ENCODE measurements at places on chromosomes 12 and 14.

DNA sequence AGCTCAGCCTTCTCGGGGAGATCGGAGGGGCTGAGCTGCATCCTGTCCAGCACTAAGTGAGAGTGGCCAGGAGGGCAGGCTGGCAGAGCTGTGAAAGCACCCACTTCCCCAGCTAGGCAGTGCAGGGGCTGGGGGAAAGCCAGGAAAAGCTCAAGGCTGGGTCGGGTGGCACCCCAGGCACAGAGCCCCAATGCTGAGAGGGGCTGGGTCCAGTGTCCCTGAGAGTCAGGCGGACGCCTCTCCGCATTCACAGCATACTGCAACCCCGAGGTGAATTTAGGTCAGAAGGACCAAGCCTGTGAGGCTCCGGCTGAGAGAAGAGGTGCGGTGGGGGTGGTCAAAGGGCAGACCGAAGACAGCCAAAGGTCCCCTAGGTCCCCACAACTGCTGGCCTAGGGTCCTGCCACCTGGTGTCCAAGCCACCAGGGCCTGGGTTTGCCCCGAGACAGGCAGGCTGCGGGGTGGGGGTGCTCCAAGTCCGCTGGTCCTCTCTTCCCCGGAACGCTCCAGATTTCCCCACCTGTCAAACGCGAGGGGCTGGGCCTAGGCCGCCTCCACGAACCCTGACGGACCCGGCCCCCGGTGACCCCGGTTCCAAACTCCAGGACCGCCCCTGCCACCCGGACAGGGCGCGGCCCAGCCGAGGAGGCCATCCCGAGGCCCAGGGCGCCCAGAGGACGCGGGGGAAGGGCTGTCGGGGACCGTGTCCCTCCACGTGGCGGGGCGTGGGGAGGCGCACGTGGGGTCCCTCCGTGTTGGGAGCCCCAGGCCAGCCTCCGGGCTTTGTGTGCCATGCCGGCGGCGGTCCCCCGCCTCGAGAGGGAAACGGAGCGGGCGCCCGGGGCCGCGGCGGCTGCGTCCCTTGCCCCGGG is 527 bp downstream of the CAMKK2 start:
- no peak for DNase-seq

DNA sequence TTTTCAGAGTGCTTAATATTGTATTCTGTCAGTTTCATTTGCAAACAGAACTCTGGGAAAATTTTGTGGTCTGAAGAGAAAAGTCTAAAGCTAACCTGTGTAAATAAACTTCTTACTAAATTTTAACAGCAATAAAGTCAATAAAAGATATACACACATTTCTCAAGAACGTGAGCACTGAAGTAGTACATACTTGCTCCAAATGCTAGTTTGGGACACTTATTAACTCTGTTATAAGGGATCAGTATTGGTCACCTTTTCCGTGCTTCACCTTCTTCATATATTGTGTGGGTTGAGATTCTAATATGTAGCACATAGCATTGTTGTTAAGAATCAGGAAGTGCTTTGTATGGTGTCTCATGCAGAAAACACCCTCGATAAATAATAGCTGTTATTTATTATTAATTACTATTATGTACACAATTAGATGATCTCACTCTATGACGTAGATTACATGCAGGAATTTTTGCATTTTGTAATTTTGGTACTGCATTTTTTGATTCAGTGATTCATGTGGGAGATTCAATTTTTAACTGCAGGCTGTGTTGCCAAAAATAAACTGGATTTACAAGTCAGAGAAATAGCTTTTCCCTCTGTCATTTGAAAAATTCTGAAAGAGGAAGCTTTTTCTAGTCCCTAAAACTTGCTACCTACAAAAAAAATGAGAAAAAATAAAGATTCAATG is 300.9 kb downstream of the ACSS3 start:
- DNase-seq = no peak

GRCh38 chr12:29239336-29239735 is 90.3 kb downstream of the FAR2 start:
- no peak for DNase-seq

DNA sequence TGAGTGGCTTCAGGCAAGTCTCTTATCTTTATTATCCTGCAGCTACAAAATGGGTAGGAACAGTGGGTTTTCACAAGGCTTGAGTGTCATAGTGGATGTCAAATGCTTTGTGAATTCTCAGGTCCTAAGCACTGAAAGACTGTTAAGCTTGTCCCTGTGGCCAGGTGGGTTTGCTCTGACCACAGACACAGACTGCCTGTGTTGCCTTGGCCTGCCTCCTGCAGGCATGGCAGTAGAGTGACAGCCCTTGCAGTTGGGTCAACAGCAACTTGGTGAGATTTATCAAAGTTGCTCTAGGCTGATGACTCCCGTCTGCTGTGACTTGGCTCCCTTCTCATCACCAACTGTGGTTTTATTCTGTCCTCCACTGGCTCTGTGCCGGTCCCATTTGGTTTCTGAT is 520.0 kb upstream of the CCDC196 start:
- no peak for DNase-seq

GRCh38 chr12:56477521-56478225 is 9.3 kb downstream of the SPRYD4 start:
- DNase-seq = no peak

GRCh38 chr12:110344657-110345056 is 58.9 kb downstream of the ANAPC7 start:
- DNase-seq = no peak

GRCh38 chr12:105428793-105429395 is 98.4 kb downstream of the C12orf75 start:
- no peak for DNase-seq

- no peak for DNase-seq
Measured at GRCh38 chr14:68794851-68795596, 2.2 kb upstream of the ZFP36L1 start.

DNA sequence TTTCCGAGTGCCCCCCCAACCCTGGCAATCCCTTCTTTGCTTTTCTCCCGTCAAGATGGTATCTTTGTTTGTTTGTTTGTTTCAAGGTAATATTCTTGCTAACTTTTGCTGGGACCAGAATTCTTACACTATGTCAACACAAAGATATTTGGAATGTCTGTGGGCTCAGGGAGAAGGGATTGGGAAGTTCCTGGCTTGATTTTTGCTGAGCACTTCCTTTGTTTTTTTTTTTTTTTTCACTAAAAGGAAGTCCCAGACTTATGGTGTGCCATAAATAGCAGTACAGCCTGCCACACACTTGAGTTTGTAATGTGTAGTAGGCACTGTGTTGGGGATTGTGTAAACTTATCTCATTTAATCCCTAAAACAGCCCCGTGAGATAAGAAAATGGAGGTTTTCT is 11.2 kb upstream of the RNU6-7 start:
- DNase-seq = no peak

DNA sequence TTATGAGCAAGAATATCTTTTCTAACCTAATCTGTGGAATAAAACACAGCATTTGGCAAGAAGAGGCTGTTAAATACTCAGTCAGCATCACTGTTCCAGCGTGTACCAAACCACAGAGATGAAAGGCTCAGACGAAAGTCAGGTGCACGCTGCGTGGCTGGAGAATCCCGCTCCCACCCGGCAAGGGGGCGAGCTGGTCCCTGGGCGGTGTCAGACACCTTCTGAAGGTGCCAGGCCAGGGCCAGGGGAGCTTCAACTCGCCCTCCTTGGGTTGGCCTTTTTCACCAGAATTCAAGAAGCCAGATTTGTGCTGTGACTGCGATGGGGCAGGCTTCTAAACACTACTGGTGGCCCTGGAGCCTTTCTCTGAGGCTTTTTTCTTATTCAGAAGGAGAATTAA is 73.1 kb downstream of the WDR20 start:
- DNase-seq = no peak

DNA sequence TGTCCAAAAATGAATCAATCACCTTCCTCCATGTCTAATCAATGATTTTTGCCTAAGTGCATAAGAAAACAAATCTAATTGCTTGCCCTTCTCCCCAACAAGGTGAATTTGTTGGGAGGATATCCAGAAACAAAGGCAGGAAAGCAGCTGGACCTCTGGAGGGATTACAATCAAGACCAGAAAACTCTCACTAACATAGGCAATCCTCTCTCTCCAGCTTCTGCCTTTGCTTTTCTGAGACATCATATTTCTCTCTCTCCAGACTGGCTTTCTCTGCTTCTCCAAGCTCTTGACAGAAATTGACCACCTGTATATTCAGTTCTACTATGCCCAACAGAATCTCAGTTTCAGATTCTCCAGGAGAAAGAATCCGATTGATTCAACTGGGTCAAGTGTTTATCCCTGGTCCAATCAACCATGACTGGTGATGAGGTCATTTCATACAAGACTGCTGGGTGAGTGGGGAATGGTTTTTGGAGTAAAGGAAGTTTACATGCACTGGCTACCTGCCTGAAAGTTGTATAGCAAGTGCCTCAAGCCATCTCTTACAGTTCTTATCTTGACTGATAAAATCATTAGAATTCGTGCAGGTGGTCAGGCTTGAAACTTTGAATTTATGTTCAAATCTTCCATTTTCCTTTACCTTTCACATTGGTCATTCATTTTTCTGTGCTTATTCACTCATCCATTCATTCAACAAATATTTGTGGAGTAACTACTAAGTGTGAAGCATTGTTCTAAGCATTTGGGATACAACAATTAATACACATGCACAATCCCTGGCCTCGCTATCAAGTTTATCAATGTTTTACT is 22.2 kb upstream of the CFAP54 start:
- DNase-seq = no peak

- no peak for DNase-seq
Measured at GRCh38 chr14:105084741-105085571, 19.7 kb upstream of the GPR132 start.

DNA sequence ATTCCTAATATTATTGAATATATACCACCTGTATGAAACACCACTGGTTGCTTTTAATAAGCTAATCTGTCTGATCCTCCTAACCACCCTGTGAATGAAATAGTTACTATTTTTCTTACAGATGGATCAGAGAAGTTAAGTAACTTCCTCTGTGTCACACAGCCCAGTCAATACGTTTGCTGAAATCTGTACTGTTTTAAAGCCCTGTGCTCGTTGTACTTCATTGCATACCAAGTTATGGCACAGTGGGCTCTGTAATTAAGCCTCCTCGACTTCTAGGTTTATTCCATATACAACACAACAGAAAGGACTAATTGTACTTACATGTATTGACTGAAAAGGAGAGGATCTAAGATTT is 137.9 kb downstream of the TPH2 start:
- DNase-seq = no peak

DNA sequence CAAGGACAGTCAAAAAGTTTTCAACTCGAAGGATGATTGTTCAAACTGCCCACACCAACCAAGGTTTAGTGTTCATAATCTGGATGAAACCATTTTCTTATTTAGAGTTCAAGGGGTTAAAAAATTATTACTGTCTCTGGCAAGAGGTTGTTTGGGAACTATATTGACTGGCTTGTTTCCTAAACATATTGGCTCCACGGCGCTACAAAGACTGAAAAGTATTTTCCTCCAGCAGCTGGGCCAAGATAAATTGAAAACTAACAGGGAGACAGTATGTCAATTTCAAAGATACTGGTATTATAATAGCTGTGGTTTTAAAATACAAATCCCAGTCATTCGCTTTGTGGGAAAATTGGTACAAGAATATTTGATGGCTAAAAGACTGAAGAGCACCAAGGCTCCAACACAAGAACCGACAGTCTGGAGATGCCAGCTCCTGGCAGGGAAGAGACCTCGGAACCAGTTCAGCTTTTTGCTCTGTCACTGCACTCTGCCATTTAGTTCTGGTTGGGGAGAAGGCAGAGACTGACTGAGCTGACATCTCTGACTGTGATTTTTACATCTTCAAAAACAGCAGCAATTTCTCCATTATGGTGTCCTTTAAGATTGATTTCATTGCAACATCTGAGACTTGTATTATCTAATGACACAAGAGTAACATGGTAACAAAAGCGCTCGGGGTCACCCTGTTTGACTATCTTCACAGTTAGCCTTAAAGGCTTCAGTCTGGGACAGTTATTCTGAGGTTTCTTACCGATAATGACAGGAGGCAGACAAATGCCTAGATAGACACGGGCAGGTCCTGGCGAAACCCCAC is 62.0 kb downstream of the ST8SIA1 start:
- DNase-seq = no peak

DNA sequence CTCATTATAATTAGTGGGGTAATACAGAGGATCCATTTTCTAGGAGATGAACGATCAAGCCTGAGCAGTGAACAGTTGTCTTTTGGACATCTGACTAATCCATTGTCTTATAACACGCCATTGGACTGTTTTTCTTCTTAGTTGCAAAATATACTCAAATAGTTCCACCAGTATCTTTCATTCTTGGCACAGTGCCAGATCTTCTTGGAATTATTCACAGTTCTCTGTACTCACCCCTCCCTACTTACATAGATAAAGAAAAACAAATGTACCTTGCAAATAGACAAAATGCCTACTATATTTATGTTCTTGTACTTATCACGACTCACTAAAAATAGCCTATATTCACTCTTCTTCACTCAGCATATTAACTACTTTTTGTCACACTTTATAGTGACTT is 3.8 kb downstream of the CBLN3 start:
- DNase-seq = no peak

DNA sequence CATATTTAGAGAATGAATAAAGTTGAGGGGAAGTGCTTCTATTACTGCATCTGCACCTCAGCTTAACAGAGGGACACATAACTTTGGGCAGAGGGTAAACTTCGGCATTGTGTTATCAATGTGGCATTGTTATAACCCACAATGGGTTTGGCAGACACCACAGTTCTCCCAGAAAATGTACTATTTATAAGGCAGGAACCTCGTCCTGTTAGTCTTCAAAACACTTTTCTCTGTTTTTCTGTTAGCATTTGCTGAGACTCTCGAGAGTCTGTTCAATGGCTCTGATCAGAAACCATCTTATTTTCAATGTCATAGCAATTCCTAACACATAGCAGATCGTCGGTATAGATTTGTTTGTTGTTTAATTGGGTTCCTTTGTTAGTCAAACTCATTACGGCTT is 13.9 kb downstream of the PPP1R36 start:
- no peak for DNase-seq

DNA sequence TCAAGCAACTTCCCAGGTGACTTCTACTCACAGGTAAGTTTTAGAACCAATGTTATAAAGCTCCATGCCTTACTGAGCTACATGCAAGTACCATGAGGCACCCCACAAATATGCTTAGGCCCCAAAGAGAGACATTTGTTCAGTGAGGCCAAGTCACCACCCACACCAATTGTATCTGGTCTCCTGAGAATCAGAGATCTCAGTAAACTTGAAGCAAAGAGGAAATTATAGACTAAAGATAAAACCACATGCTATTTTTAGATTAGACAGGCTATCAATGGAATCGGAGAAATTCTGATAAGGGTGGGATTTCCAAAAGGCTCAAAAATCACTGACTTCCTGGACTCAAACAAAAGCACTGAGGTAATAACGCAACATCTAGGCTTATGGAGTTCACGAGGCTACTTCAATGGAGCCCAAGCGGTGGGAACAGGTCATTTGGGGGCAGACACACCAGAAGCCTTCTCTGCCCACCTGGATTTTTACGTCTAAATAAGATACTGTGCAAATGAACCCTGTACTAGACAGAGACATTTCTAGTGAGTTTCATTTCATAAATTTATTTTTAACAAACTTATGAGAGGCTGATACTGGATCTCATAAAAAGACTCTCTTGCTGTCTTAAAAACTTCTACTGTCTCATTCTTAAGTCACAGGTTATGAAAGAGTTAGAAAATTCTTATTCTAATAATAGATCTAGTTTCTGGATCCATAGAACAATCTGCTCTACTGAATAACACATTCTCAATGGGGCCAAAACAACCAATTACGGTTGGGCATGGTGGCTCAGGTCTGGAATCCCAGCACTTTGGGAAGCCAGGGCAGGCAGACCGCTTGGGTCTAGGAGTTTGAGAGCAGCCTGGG is 7.7 kb downstream of the SLC15A4 start:
- no peak for DNase-seq

- no peak for DNase-seq
Measured at GRCh38 chr14:98200601-98201000, 1071.4 kb downstream of the BCL11B start.
